IMR-90 (cell line): ENCODE measurements at places on chromosomes 3 and 15. TPM values are rescaled to one million over a fixed set of nuclear protein-coding genes. Genes with fewer than 3 reads are reported as not detected.

Gene RBSN
- total RNA-seq, result 32.2 and 33.7 TPM in 2 replicates

Gene DAZL
- not detected in 2 replicates for total RNA-seq

Gene TOPAZ1
- total RNA-seq, result not detected in 2 replicates

Gene CLSTN2
- under 0.01 TPM in 2 replicates for total RNA-seq

Gene FAM174B
- total RNA-seq, result 0.18 and 0.56 TPM in 2 replicates

Gene GPR171
- not detected in 2 replicates for total RNA-seq

Gene PSTPIP1
- total RNA-seq, result 0.36 and 0.56 TPM in 2 replicates

Gene NPTN
- 150 and 171 TPM in 2 replicates for total RNA-seq
